ENCODE measurements at places on chromosomes 1 and 21. TPM values are rescaled to one million over a fixed set of nuclear protein-coding genes. Genes with fewer than 3 reads are reported as not detected.

DNA sequence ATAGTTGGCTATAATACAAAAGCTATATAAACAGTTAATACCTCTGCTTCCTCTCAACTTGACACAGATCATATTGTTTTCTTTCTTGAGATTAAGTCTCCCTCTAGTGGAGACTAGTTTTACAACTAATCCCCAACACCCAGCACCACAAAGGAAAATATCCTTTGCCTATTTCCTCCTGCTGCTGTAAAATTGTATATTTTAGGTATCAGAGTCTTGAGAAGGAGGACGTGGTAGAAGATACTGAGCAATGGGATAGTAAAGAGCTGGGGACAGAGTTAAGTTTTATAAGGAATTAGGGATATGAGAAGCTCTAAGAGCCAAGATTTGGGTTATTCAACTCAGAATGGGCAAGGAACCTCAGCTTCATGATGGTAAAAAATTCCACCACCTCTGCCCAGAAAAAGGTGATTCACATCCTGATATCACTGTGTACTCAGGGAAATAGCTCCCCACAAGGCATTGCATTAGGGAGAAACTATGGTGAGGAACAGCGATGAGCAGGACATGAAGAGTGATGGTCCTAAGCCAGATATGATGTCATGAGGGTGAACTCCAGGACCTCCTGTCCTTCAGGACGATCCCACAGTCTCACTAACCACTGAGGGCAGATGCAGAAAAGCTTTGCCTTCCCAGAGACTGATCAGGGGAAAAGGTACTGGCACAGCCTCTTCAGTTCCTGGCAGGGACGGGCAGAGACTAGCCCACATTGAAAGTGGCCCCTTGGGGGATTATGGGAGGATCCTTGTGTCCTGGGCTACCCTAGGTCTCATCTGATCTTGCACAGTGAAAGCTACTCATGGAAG, 14.7 kb upstream of the CFAP126 start:
- H3K4me3 ChIP-seq: no peak overlapping the region
- H3K4me1 ChIP-seq: peaks cover 1% of the 10 kb centered on the region
- H3K36me3 ChIP-seq: no peaks in the 10 kb centered on the region
- H3K27ac ChIP-seq: no peak overlapping the region

- peaks cover 17% of the 10 kb centered on the region for H3K27me3 ChIP-seq
- peak within 1 kb of the TSS; percentile 72 for H3K27ac ChIP-seq
- H3K4me1 ChIP-seq: peaks cover 31% of the 10 kb centered on the region
- peak within 1 kb of the TSS; percentile 90 for H3K4me3 ChIP-seq
- H3K36me3 ChIP-seq: no peaks in the 10 kb centered on the region
Observed at GRCh38 chr1:190477762-190478148, at the start of gene BRINP3. Gene BRINP3 (minus strand): TSS chr1:190477864.

Gene S100A7
- total RNA-seq: not detected

DNA sequence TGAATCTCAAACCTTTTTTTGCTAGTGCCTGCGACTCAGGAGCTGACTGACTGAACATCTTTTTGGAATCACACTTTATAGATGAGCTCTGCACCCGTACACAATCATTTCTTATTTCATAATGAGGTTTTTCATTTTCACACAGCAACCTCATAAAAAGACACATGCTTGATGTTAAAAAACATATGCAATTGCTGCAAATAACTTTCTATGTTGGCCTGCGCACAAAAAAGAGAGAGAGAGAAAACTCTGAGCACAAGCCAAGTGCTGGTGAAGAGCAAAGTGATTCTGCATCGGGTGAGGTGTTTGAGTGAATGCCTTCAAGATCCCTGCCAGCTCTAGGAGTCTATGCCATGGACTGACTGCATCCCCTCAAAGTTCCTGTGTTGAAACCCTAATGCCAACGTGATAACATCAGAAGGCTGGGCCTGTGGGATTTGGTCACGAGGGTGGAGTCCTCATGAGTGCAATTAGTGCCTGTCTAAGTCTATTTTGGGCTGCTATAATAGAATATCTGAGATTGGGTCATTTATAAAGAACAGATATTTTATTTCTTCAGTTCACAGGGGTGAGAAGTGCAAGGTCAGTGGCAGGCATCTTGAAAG, 36.6 kb downstream of the C1orf87 start:
- H3K27me3 ChIP-seq: peaks cover 2% of the 10 kb centered on the region
- H3K4me1 ChIP-seq: peaks cover 16% of the 10 kb centered on the region
- no peak overlapping the region for H3K4me3 ChIP-seq
- no peaks in the 10 kb centered on the region for H3K36me3 ChIP-seq
- H3K27ac ChIP-seq: peak overlapping the region; percentile 45

DNA sequence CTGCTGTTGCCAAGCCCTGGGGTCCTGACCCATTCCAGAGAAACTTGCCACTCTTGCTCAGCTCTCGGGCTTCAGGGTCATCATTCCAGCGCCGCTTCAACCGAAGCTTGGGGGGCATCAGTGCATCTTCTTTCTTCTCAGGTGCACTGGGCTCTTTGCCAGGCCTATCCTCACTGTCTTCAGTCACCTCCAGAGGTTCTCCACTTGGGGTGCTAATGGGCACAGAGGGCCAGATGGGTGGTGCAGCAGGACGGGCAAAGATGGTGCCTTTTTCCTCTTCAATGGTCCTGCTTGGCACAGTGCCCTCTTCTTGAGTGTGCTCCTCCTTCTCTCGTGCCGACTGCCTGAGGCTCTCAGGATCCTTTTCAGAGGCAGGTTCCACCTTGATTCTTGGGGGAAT, 13.3 kb downstream of the ETV3 start:
- no peak overlapping the region for H3K27ac ChIP-seq
- H3K4me1 ChIP-seq: peaks cover 2% of the 10 kb centered on the region
- peaks cover 4% of the 10 kb centered on the region for H3K36me3 ChIP-seq
- no peak for DNase-seq
- no peaks in the 10 kb centered on the region for H3K27me3 ChIP-seq

- no peak overlapping the region for H3K4me3 ChIP-seq
- no peak for DNase-seq
- peaks cover 3% of the 10 kb centered on the region for H3K27me3 ChIP-seq
- H3K27ac ChIP-seq: no peak overlapping the region
- peaks cover 30% of the 10 kb centered on the region for H3K4me1 ChIP-seq
Observed at GRCh38 chr1:119631086-119631432, 17.0 kb downstream of the ZNF697 start.

DNA sequence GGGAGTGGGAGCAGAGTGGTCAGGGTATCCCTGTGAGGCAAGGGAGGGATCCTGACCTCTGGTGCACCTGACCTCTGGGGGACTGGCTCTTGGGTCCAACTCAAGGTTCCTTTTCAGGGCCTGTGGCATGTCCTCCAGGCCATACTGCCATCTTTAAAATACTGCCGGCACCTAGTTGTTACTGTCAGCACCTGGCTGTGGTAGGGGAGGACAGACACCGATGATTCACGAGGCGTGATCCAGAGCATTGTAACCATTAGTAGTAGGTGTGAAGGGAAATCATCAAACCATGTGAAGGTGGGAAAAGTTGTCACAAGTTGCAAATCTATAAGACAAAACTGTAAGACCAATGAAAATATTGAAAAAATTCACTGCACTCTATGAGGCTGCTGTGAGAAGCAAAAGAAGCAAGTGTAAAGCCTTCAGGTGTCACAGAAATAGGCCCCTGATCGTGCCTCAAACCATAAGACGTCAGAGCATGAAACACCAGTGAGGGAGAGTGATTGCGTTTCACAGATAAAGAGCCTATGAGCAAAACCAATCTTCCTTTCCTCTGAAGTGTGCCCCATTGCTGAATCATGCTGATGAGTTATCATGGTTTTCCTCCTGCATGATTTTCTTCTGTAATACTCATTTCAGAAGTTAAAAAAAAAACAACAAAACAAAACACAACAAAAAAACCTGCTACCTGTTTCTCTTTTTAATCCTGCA, 55.3 kb downstream of the CDC7 start:
- H3K4me3 ChIP-seq: no peak overlapping the region
- no peaks in the 10 kb centered on the region for H3K36me3 ChIP-seq
- no peak overlapping the region for H3K27ac ChIP-seq
- H3K4me1 ChIP-seq: peaks cover 2% of the 10 kb centered on the region

DNA sequence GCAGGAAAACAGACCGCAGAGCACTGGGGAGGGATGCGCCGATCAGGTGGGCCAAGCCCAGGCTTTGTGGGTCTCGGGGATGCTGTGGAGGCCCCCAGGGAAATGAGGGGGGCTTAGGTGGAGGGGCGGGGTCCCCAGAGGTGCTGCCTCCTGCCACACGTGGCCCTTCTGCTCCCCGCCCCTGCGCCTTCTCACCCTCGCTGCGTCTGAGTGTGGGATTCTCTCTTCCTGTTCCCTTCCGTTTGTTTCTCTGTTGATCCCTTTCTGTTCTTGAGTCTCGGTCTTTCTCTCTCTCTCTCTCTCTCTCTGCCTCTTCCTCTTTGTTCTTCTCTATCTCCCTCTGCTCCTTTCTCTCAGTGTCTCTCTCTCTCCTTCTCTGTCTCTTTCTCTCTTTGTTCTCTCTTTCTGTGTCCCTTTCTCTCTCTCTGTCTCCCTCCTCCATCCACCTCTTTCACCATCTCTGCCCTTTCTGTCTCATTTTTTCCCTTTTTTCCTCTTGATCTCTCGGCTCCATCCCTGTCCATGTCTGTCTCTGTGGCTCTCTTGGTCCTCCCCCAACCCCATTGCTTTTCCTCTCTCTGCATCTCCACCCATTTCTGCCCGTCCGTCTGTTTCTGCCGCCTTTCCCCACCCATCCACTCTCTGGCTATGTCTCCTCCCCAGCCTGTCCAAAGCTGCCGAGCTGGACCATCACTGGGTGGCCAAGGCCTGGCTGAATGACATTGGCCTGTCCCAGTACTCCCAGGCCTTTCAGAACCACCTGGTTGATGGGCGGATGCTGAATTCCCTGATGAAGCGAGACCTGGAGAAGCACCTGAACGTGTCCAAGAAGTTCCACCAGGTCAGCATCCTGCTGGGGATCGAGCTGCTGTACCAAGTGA, 52.4 kb upstream of the TMEM51 start:
- no peak overlapping the region for H3K4me3 ChIP-seq
- no peak for DNase-seq
- H3K27me3 ChIP-seq: peaks cover 6% of the 10 kb centered on the region
- peaks cover 8% of the 10 kb centered on the region for H3K36me3 ChIP-seq

Gene LCE3E
- total RNA-seq: not detected

GRCh38 chr1:37567023-37567422, 10.3 kb downstream of the DNALI1 start:
- H3K27ac ChIP-seq: no peak overlapping the region
- H3K36me3 ChIP-seq: no peaks in the 10 kb centered on the region
- peaks cover 3% of the 10 kb centered on the region for H3K27me3 ChIP-seq

DNA sequence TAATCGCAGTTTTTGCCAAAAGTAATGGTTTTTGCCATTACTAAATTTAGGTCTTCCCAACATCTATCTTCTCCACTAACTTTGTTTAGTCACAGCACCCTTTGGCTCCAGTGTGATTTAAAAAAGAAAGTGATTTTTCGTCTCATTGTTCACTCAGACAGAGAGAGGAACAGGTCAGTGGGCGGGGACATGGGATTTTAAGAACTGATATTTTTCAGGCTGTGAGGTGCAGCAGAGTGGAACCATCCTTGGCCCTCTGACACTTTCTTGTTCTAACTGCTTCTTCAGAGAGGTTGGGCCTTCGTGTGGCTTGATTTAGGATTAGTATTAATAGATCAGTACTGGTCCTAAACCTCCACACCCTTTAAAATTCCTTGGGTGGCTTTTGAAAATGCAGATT, 38.8 kb downstream of the CASQ2 start:
- H3K27ac ChIP-seq: no peak overlapping the region
- no peak overlapping the region for H3K4me3 ChIP-seq
- H3K4me1 ChIP-seq: peaks cover 2% of the 10 kb centered on the region

Gene BCL2L15
- 1.8 TPM for total RNA-seq

DNA sequence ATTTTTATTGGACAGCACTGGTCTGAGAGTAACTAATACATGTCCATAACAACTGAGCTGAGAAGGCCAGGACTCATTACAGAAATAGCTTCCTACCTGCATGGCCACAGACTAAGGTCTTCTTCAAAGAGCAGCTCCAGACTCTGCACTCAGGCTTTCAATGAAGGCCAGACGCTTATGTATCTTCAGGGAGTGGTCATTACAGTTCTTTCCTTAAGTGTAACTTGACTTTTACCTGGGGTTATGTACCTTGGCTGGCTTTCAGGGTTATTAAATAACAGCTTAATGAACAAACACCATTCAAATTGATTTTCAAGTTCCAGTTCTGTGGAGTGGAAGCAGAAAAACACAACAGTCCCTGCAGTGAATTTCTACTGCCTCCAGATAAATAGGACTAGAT, 23.8 kb upstream of the SLC22A15 start:
- no peak overlapping the region for H3K27ac ChIP-seq
- H3K27me3 ChIP-seq: no peaks in the 10 kb centered on the region
- no peak overlapping the region for H3K4me3 ChIP-seq
- H3K36me3 ChIP-seq: no peaks in the 10 kb centered on the region
- DNase-seq: no peak
- H3K4me1 ChIP-seq: peaks cover 3% of the 10 kb centered on the region

- no peak overlapping the region for H3K27ac ChIP-seq
- H3K4me1 ChIP-seq: peaks cover 12% of the 10 kb centered on the region
- no peak overlapping the region for H3K4me3 ChIP-seq
- DNase-seq: no peak
- peaks cover 4% of the 10 kb centered on the region for H3K36me3 ChIP-seq
Observed at GRCh38 chr1:154774175-154774855, 95.8 kb downstream of the KCNN3 start.

Gene HSPG2
- 3.3 TPM for total RNA-seq

Gene KLHDC9
- 10.9 TPM for total RNA-seq

Gene TEKT2
- total RNA-seq: 1.6 TPM

DNA sequence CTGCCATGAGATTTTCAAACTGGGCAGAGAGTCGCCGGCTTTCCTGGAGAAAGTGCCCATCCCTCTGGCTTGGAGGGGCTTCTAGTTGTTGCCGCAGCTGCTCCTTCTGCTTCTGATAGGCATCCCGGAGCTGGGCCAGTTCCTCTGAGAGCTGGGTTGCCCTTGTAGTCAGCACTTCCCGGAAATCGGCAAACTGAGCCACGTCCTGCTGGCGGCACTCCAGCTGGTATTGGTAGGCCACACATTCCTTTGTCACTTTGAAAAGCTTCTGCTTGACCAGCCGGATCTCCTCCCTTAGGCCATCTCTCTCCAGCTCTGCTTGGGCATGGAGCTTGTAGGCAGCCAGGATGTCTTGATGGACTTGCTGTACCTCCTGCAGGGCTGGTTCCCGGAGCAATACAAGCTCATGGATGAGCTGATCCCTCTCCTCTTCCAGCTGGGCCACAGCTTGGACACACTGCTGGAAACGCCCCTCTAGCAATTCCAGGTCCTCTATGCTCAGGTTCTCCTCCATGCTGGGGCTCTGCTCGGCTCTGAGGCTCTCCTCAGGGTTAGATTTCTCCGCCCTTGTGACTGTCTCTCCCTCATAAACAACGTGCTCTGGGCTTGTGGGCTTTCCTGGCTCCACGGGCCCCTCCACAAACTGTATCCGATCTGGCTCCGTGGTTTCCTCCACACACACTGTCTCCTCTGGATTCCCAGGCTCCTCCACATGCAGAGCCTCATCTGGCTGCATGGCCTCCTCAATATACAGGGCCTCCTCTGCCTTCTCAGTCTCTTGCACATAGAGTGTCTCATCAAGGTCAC, 7.3 kb downstream of the SYNC start:
- DNase-seq: no peak
- H3K4me1 ChIP-seq: no peaks in the 10 kb centered on the region
- H3K36me3 ChIP-seq: peaks cover 5% of the 10 kb centered on the region
- no peak overlapping the region for H3K27ac ChIP-seq
- no peaks in the 10 kb centered on the region for H3K27me3 ChIP-seq

- no peak for DNase-seq
- no peaks in the 10 kb centered on the region for H3K36me3 ChIP-seq
- H3K4me3 ChIP-seq: no peak overlapping the region
- H3K27me3 ChIP-seq: peaks cover under 1% of the 10 kb centered on the region
Observed at GRCh38 chr1:200250469-200250868, 159.4 kb downstream of the ZNF281 start.

GRCh38 chr1:204709021-204709420, 23.5 kb upstream of the LRRN2 start:
- H3K36me3 ChIP-seq: no peaks in the 10 kb centered on the region
- peaks cover 9% of the 10 kb centered on the region for H3K27me3 ChIP-seq
- peaks cover 42% of the 10 kb centered on the region for H3K4me1 ChIP-seq
- H3K4me3 ChIP-seq: no peak overlapping the region
- H3K27ac ChIP-seq: no peak overlapping the region

All from glutamatergic neuron (in vitro differentiated cells).